GM10248 (cell line): ENCODE measurements at places on chromosomes 4 and X.

GRCh38 chr4:2378401-2378800, 40.0 kb downstream of the ZFYVE28 start:
- DNase-seq: no peak

GRCh38 chrX:38657562-38657961, 96.2 kb downstream of the TSPAN7 start:
- no peak for DNase-seq

GRCh38 chr4:113057891-113058290, 8.4 kb downstream of the ANK2 start:
- DNase-seq: no peak

- no peak for DNase-seq
Measured at GRCh38 chr4:95181243-95181995, 367.4 kb downstream of the UNC5C start.

DNA sequence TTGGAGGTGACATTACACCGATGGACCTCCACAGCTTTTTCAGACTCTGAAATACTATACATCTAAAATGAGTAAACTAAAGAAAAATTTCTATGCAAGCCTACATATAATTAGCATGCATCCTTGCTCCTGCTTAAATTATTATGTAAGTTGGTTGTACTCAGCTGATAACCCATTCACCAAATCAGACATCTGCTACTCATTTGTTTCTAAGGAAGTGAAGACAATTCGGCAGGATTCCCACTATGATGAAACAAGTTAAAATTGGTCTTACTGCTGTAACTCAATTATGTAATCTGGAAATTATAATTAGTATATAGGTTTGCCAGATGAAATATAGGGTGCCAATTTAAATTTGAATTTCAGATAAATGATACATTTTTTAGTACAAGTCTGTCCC, 59.5 kb upstream of the FGF13 start:
- DNase-seq: no peak

DNA sequence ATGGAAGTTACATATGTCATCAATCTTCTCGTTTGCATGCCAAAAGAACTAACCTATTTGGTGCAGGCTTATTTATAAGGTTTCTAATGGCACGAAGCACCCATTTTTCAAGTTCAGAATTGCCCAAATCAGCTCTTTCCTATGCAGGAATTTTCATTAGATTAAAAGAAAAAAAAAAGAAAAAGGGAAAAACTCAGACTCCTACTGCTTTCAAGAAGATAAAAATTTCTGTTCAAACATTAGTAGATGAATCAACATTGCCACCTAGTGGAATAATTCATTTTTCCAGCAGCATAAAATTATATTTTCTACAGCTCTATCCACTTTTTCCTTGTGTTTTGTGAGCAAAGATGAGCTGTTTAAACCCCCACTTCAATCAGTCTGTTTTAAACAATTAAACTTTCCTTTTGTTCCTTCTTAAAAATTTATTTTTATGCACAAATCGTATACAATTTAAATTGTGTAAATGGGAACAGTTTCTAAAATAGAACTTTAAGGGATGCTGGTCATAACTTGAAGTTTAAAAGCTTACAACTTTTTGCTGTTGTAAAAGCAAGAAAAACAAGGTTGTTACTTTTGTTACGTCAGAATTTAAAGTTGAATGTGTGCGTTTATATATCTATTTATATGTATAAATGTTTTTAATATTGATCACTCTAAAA, 309.9 kb downstream of the ARAP2 start:
- no peak for DNase-seq

GRCh38 chrX:10074241-10074941, 82.4 kb upstream of the CLCN4 start:
- no peak for DNase-seq

GRCh38 chr4:101222156-101222845, 125.0 kb downstream of the PPP3CA start:
- no peak for DNase-seq

- no peak for DNase-seq
Measured at GRCh38 chr4:27764526-27764837, 903.8 kb downstream of the STIM2 start.

- no peak for DNase-seq
Measured at GRCh38 chrX:13983734-13984133, 46.0 kb downstream of the GEMIN8 start.

GRCh38 chr4:99159699-99160098, 15.6 kb upstream of the ADH4 start:
- no peak for DNase-seq

DNA sequence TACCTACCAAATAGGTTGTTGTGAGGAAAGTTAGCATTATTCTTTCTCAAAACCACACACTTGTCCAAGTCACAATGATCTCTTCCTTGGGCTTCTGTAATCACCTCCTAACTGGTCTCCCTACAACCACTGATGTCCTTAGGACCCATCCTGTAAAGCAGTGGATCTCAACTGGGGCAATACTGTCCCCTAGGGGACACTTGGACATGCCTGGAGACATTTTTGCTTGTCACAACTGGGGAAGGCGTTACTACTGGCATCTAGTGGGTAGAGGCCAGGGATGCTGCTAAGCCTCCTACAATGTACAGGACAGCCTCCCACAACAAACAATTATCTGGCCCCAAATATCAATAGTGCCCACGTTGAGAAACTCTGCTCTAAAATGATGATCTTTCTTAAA, 118.7 kb upstream of the AP1S2 start:
- peak; percentile 24 for DNase-seq

GRCh38 chr4:9924750-9925149, 96.5 kb downstream of the SLC2A9 start:
- DNase-seq: no peak

- DNase-seq: peak; percentile 42
Measured at GRCh38 chrX:18390941-18391538, 34.4 kb upstream of the CDKL5 start.

GRCh38 chr4:156677131-156677531, 294.5 kb downstream of the PDGFC start:
- peak; percentile 10 for DNase-seq

- DNase-seq: no peak
Measured at GRCh38 chrX:110396735-110397134, 38.1 kb downstream of the RTL9 start.

- no peak for DNase-seq
Measured at GRCh38 chrX:154502989-154503388, 12.6 kb upstream of the SLC10A3 start.

GRCh38 chr4:52015366-52015765, 4.8 kb downstream of the LRRC66 start:
- DNase-seq: no peak

GRCh38 chrX:41145920-41146608, 60.8 kb downstream of the USP9X start:
- no peak for DNase-seq

- DNase-seq: no peak
Measured at GRCh38 chr4:141731481-141731880, 95.1 kb downstream of the IL15 start.

GRCh38 chrX:46873746-46874145, 36.9 kb downstream of the RP2 start:
- no peak for DNase-seq

GRCh38 chr4:86055898-86056297, 304.0 kb downstream of the MAPK10 start:
- DNase-seq: no peak

- peak; percentile 52 for DNase-seq
Measured at GRCh38 chr4:55947912-55948725, 626 bp upstream of the CEP135 start.

DNA sequence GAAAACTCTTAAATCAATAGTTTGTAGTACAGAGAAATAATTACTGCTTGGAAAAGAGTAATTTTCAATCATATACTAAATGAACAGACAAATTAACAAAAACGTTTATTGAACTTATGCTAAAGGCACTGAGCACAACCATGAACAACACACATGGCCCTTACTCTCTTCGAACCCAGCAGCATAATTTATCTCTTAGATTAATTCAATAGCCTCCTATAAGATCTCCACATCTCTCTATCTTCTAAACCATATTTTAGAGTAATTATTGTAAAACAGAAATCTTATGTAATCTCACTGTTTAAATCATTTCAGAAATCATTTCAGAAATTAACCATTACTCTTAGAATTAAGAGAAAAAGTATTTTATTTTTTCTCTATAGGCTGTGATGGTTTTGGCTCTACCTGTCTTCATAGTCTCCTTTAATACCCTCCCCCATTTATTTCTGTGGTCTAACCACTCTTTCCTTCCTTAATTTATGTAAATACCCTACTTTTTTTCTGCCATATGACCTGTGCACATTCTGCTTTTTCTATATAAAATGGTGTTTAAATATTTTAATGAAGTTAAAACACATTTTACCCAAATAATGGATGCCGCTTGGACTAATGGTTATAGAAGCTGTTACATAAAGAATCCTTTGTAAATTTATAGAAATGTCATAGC, 218.5 kb downstream of the CCSER1 start:
- DNase-seq: no peak

DNA sequence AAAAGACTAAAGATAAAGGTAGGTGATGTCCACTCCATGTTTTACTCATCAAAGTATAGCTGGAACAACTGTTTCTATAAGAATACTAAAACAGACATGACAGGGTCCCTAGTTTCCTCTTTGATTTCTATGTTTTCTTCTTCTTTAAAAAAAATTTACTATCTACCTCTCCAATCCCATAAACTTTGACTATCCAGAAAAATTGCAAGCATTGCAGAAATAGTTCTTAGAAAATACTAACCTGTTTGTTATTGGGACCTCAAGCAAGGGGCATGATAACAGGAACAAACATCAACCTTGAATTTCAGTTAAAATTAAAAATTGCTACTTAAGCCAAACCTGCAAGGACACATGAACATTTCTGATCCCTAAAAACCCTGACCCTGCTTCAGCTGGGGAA, 1226.5 kb downstream of the C4orf33 start:
- no peak for DNase-seq

- DNase-seq: no peak
Measured at GRCh38 chr4:72997409-72997808, 72.1 kb downstream of the COX18 start.

DNA sequence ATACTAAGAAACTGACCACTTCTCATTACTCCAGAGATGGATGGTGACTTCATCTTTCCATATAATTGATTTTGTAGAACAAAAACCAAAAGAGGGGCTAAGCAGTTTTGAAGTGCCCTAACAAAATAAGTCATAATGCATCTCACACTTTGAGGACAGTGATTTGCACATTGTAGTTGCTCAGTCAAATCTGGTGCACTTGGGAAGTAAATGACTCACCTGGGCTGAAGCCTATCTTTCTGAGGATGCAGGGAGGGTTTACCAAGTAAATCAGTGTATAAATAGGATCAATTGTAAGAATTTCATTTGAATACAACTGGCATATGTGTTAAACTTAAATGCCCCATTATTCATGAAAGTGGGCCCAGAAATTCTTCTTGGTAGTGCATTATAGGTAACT, 134.2 kb downstream of the DCLK2 start:
- no peak for DNase-seq

GRCh38 chr4:42713391-42713790, 56.5 kb upstream of the ATP8A1 start:
- no peak for DNase-seq

DNA sequence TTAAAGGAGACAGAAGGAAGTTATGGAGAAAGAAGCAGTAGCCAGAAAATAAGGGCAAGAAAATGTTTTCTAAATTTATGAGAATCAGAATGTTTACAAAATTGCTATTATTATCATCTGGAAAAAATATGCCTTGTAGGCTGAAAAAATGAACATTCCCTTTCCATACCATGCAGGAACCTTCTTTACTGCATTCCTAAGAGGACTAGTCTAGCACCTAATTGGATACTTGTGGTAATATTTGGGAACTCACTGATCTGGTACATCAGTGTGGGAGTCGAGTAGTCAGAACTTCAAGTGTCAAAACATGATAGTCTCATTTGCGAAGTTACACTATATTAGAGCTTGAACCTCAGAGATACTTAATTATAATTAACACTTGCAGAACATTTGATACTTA, 51.9 kb downstream of the TET2 start:
- DNase-seq: no peak
